ENCODE measurements at places on chromosomes 4 and X.

GRCh38 chr4:6955261-6955911, 45.8 kb downstream of the TBC1D14 start:
- DNase-seq: no peak

DNA sequence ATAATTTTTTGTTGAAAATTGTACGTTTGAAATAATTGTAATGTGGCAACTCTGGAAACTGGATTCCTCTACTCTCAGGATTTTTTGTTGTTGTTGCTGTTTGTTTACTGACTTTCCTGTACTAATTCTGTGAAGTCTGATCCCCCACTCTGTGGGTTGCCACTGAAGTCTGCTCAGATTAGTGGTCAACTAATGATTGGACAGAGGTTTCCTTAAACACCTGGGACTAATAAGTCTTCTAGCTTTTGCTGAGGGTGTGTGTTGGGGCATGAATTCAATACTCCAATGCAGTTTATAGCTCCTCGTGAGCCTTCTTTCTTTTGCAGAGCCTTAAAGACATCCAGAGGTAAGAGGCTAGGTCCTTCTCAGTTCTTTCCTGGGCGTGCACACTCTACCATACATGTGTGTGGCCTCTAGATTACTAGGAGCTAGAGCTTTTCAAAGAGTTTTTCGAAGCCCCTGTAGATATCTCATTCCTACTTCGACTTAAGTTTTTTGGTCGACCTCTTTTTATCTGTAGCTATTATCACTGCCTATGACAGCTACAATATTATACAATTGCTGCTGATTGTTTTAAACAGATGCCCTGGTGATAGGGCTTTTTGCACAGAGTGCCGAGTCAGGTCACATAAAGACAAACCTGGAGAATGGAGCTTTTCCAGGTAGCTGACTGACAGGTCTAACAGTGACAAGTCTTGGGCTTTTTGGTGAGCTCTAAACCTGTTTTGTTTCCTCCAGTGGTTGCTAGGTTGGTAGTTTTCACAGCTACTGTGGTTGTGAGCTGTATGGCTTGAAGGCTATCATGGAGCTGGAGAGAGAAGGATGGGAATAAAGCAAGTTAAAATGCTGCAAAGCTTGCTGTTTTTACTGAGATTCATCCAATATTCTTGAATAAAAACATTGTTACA, 34.0 kb downstream of the BMP2K start:
- DNase-seq: no peak

GRCh38 chrX:149021159-149021558, 483.9 kb downstream of the IDS start:
- DNase-seq: no peak

DNA sequence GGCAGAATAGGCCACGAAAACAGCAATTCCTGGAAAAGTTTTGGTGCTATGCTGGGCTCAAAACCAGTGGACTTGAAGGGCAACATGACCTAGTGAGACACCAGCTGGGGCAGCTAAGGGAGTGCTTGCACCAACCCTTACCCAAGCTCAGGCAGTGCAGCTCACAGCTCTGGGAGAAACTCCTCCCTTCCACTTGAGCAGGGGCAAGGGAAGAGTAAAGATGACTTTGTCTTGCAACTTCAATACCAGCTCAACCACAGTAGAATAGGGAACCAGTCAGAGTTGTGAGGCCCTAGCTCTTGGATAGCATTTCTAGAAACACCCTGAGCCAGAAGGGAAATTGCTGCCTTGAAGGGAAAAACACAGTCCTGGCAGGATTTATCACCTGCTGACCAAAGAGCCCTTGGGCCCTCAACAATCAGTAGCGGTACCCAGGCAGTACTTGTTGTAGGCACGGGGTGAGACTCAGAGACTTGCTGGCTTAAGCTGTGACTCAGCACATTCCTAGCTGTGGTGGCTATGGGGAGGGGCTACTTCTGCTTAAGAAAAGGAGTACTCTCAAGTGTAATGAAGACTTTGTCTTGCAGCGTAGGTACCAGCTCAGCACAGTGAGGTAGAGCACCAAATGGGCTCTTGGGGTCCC, 19.7 kb upstream of the ABCG2 start:
- no peak for DNase-seq

- DNase-seq: no peak
These were observed 28.5 kb upstream of the FRG1 start for GRCh38 chr4:189912170-189912569.

DNA sequence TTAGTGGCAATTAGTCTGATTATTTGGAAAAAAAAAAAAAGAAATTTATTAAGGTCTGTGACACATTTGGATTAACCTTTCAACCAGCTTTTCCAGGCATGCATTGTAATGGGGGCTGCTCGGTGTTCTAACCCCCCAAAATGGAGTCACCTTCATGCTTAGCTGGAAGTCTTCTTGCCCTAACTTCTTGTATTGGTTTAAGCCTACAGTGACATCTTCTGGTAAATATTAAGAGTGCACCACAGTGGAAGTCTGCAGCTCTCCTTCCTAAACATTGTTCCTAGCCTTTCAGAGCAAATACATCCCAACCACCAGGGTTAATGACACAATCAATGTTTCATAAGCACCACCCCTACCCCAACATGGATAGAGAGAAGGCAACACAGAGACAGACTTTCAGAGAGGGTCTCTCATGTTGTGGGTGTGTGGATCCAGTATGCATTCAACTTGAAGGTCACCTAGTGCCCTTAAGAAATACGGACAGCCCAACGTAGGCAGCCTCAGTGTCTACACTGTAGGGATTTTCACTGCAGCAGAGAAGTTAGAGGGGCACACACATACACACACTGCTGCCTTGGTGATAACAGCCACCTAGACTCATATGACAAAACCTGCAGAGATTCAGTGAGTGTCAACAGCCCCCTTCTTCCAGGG, 142.9 kb upstream of the MBNL3 start:
- no peak for DNase-seq

Data from stimulated activated CD4-positive, alpha-beta T cell treated with anti-CD3 and anti-CD28 coated beads, Interleukin-12 subunit alpha, Interleukin-12 subunit beta, amount 100 ng/mL, for 48 hours (primary cell).